Activated naive CD4-positive, alpha-beta T cell treated with anti-CD3 and anti-CD28 coated beads, Interleukin-2, amount 10 ng/mL, durations not matched to agents 7 days and 5 days (primary cell): ENCODE measurements at places on chromosomes 6 and 20.

DNA sequence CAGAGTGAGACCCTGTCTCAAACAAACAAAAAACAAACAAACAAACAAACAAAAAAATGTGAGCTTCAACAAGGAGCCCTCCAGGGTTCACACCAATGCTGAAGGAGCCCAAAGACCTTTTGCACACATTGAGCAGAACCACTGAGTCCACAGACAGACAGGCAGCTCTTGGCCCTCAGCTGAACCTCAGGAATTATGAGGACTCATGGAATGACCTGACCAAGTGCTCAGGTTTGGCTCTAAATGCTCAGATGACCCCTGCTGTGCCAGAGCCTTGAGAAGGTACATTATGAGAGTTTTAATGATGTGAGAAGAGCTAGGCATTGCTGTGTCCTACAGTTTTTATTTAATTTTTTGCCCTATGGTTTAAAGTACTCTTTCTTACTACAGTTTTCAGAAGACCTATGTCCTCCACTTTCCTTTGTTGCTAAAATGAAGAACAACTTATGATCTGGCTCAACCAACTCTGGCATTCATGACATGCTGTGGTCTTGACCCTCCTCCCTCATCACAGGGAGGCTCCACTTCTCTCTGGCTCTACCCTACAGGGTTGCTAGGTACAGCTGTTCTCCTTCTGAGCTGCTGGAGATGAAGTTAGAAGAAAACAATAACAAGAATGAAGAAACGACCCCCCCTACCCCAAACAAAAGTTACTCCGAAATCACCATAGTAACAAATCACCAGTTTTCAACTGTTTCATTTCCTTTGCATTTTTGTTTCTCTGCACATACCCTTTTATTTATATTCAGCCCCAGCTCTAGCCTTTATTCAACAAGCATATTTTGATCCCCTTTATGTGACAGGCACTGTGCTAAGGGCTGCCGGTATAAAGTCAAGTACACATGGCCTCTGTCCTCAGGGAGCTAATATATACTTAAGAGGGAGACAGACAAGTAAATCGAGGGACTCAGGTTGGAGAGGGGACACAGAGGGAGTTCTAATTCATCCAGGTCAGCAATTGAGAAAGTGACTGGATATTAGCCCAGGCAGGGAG lies 128.7 kb upstream of the TRAF3IP2 start:
- no peaks in the 10 kb centered on the region for H3K27me3 ChIP-seq
- peaks cover 63% of the 10 kb centered on the region for H3K4me1 ChIP-seq
- peaks cover 73% of the 10 kb centered on the region for H3K36me3 ChIP-seq
- no peak overlapping the region for H3K4me3 ChIP-seq
- no peak overlapping the region for H3K27ac ChIP-seq
- no peak for DNase-seq

DNA sequence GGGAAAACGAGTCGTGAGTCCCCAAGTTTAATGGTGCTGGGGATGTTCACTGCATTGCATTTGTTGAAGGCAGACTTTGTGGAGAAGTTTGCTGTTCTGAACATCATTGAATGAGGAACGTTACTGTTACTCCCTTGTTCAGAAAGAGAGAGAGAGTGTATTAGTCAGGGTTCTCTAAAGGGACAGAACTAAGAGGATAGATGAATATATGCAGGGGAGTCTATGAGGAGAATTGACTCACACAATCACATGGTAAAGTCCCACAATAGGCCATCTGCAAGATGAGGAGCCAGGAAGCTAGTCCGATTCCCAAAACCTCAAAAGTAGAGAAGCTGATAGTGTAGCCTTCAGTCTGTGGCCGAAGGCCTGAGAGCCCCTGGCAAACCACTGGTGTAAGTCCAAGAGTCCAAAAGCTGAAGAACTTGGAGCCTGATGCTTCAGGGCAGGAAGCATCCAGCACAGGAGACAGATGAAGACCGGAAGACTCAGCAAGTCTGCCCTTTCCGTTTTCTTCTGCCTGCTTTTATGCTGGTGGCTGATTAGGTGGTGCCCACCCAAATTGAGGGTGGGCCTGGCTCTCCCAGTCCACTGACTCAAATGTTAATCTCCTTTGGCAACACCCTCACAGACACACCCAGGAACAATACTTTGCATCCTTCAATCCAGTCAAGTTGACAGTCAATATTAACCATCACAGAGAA lies 223.5 kb upstream of the PCSK2 start:
- no peak for DNase-seq
- no peaks in the 10 kb centered on the region for H3K4me1 ChIP-seq
- no peaks in the 10 kb centered on the region for H3K36me3 ChIP-seq
- no peak overlapping the region for H3K4me3 ChIP-seq
- no peaks in the 10 kb centered on the region for H3K27me3 ChIP-seq

DNA sequence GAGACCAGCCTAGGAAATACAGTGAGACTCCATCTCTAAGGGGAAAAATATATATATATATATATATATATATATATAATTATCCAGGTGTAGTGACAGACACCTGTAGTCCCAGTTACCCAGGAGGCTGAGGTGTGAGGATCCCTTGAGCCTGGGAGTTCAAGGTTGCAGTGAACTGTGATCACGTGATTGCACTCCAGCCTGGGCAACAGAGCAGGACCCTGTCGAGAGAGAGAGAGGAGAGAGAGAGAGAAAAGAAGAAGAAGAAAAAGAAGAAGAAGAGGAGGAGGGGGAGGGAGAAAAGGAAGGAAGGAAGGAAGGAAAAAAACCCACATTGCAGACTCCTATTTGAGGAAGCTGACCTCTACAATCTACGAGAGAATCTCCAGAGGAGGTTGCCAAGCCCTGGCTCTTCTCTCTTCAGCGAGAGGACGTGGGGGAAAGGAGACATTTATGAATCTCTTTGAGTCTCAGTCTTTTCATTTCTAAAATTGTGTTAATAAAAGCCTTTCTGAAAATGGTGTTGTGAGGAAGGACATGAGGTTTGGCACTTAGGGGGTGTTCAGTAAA lies 49.7 kb downstream of the COL11A2 start:
- no peaks in the 10 kb centered on the region for H3K4me1 ChIP-seq
- DNase-seq, result no peak
- peaks cover 70% of the 10 kb centered on the region for H3K27me3 ChIP-seq
- H3K4me3 ChIP-seq, result no peak overlapping the region

- no peak overlapping the region for H3K27ac ChIP-seq
- no peaks in the 10 kb centered on the region for H3K4me1 ChIP-seq
- DNase-seq, result no peak
- H3K4me3 ChIP-seq, result no peak overlapping the region
- H3K27me3 ChIP-seq, result no peaks in the 10 kb centered on the region
Measured at GRCh38 chr6:63805808-63806572, 170.4 kb downstream of the PHF3 start.
